T follicular helper cell (primary cell): ENCODE measurements at places on chromosomes 4 and X.

GRCh38 chr4:177385576-177386277, 56.5 kb downstream of the AGA start:
- no peak for DNase-seq

DNA sequence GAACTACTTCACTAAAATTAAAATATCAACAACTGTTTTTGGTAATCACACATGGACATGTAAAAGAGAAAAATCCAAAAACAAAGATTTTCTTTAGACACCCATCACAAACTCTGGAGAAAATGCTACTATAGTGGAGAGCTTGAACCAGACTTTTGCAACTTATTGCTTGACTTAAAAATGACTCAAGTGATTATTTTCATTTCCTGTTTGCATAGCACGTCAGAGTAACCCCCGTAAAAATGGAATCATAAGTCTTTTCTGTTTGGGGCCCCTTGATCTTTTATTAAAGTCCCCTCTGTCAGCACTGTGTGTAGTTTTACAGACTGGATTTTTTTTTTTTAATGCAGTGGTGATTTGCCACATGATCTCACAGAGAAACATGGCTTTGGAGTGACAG, 79.5 kb downstream of the PRKG2 start:
- no peak for DNase-seq

DNA sequence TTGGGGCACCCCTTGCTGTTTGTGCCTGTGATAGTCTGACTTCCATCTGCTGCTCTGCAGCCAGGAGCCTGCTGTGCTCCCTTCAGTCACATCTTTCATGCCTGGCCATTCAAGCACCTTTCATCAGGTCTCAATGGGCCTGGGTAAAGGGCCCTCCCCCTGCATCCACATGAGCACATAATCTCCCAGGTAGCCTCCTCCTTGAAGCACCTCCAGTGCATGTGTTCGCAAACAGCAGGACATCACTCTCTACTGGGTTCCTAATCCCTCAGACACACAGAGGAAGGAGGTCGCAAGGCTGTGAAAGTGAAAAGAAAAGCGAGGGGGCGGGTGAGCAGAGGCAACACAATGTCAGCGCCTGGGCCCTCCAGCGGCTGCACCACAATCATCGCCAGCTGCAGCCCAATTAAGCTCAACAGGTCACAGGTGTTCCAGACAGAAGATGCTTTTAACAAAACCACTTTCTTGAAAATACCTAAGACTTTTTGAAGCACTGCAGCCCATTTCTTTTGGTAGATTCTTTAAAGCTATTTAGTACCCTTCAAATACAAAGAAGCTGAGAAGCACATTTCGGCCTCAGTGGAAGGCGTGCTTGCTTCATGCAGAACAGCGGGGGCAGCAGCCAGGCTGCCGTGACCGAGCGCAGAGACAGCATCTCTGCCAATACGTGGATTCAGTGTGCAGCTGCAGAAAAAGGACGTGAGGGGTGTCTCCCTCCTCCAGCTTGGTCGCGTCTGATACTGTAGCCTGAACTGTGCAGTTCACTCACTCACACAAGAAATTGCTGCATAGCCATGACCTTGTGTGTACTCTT, 92.2 kb upstream of the SPRY1 start:
- no peak for DNase-seq

- DNase-seq, result no peak
These were observed 157.4 kb downstream of the PALLD start for GRCh38 chr4:168654104-168654847.

DNA sequence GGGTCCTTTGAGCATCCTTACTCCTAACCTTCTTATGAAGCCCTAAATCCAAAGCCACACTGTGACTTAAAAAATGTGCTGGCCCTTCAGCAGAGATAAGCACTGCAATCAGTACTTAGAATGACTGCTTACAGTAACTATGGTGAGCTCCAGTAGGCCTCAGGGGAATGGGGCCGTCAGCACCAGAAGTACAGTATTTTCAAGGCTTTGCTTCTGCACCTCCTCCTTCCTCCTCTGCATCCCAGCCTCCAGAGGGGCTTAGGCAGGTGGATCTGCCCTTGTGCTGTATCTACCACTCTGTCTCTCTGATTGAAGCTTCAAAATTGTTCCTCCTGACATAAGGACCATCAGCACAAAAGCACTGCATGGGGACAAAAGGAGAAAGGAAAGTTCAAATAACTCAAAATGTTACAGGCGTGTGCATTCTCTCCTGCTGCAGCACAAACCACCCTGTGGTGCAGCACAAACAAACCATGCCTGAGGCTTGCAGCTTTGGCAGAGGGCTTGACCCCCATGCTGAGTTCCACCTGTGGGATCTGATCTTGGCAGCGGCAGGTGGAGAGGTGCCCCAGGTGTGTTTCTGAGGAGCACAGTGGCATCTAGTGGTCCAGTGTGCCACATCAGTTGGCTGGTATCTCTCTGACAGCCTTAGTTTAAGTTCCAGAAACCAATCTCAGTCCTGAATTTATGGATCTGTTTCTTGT, 164.7 kb downstream of the SOWAHB start:
- DNase-seq, result no peak

GRCh38 chrX:110417128-110417527, 58.5 kb downstream of the RTL9 start:
- no peak for DNase-seq

DNA sequence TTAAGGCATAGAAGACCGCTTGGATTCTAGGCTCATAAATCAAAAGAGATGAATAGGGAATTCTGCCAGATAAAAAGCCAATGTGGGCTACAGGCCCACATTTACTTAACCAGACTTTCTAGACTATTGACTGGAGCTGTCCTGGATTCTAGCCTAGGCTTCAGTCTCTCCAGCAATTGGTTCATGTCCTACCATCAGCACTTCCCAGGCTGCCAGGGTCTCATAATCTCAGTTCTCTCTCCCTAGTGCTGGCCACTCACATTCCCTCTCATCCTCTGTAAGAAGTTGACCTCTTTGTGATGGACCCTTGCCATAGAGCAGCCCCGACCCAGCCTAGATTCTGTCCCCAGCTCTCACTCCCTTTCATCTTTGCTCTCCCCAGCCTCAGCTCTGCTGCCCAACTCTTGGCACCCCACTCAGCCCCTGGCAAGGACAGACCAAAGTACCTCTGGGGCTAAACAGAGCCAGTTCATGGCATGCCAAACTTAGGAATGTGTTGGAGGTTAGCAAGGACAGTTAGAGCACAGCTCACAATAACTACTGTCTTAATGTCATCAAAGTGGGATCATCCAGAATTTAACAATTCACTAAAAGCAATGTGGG, 396.2 kb downstream of the INPP4B start:
- no peak for DNase-seq

DNA sequence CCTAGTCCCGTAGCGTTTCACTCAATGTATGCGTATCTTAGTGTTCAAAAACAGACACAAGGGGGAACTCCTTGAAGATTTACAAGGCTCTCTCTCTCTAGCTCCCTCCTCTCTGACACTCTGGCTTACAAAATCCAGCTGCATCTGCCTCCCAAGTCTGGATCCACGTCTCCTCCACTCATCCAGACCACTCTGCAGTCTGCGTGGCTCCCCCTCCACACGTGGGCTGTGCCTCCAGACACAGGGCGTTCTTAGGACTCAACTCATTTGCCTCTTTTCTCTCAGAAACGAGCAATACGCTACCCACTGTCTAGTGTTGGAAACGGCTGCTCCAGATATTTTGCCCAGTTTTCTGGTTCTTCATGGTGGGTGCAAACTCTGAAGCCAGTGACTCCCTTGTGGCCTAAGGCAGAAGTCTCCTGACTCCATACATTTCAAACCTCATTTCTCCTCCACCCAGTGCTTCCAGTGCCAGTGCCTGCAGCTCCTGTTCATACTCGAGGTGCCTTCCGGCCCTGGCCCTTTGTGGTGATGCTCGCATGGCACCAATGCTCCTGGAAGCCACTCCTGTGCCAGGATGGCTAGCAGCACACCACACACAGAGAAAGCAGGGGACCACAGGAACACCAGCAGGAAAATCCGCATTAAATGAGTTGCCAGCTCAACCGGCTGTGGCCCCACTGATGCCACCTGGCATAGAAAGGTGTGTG, 24.1 kb downstream of the NAT8L start:
- DNase-seq, result no peak

DNA sequence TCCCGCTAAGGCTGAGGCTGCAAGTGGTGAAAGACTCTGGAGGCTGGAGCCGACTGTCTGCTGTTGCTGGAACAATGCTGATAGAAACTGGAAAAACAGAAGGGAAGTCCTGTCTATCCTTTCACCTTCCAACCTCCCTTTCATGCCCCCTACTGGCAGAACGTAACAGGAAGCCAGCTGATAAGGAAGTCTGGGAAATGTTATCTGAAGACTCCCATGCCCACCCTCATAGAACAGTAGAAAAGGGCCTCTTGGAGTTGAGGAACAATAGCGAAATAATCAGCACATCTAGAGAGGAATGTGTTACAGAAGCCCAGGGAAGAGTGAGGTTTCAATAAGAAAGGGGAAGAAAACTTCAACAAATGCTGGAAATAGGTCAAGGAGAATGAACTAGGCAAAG, 117.1 kb upstream of the DKK2 start:
- DNase-seq, result no peak

DNA sequence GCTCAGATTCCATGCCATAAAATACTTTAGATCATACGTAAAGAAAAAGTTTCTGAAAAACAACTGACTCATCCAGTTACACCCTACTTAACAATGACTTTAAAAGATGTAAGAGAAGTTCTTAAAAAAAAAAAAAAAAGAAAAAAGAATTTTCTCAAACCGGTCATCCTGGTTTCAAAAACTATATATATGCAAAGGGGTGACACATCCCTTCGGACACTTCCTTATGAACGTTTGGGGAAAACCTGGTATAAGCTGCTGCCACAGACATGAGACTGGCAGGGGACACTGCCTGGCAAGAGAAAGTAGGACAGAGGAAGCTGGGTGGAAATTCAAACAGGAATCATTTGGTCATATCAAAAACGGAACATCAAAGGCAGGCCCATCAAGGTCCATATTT, 81.2 kb upstream of the PRSS48 start:
- no peak for DNase-seq

- DNase-seq, result no peak
These were observed 734.1 kb downstream of the ADGRL3 start for GRCh38 chr4:61934198-61934597.

DNA sequence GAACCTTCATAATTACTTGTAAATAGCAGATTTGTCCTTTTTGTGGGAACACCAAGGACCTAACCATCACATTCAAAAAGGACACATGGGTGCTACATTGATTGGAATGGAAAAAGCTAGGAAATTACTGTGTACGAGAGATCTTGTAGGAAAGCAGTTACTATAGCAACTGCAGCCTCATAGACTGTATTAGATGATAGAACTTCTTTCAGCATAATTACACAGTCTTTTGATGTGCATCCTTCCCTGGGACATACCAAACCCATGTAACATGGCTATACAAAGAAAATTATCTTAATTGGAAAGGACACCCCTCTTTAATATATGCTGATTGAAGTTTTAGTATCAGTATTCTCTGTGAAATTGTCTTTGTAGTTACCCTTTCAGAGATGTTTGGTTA, 130.7 kb upstream of the CTSO start:
- DNase-seq, result no peak

DNA sequence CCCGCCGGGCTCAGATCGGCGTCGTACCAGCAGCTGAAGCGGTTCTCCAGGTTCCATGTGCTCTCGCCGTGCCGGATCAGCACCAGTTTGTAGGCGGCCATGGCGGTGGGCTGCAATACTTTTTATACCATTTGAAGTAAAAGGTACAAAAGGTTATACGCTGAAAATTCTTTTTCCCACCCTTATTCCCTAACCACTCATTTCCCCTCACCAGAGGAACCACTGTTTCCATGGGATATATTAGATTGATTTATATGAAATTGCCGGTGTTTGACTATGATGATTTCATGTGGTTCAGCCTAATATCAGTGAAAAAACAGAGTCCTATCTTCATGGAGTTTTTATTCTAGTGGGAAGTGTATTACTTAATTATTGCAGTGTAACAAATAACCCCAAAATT, at the start of gene PGAM4:
TSS of gene PGAM4 (minus strand) at position 101 of the 400 bp plus-strand sequence. CDS start at position 101, 0 bp downstream.
- DNase-seq, result no peak

GRCh38 chrX:136736690-136737089, 44.0 kb downstream of the ARHGEF6 start:
- no peak for DNase-seq

GRCh38 chr4:85244638-85245037, 230.3 kb upstream of the ARHGAP24 start:
- no peak for DNase-seq

- no peak for DNase-seq
These were observed 649.5 kb upstream of the TENM3 start for GRCh38 chr4:181593703-181594102.

DNA sequence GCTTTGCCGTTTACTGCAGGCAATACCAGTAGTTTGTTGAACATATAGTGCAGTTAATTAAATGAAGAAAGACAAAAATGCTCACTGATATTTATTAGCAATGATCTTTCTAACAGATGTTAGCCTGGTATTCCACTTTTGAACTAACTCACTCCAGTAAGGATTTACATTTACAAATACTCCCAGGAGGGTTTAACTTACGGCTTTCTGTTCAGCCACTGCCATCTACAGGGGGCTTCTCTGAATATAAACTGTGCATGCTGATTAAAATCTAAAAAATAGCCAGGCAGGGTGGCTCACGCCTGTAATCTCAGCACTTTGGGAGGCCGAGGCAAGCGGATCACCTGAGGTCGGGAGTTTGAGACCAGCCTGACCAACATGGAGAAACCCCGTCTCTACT, 2.2 kb upstream of the SRD5A3 start:
- DNase-seq, result no peak

DNA sequence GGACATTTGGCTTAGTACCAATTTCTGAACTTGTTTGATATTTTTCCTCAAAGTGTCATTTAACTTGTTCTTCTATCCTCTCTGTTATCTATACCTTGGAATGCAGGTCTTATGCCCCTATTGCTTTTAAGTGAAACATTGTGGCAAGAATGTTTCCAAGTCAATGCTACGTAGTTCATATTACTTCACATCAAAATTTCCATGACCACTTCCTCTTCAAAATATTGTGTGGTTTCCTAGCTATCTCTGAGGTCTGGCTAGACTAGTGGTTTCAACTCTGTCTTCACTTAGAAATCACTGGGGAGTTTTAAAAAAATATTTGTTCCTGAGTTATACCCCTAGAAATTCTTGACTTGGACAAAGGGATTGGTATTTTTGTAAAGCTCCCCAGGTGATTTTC, 20.2 kb upstream of the RASGEF1B start:
- DNase-seq, result no peak

DNA sequence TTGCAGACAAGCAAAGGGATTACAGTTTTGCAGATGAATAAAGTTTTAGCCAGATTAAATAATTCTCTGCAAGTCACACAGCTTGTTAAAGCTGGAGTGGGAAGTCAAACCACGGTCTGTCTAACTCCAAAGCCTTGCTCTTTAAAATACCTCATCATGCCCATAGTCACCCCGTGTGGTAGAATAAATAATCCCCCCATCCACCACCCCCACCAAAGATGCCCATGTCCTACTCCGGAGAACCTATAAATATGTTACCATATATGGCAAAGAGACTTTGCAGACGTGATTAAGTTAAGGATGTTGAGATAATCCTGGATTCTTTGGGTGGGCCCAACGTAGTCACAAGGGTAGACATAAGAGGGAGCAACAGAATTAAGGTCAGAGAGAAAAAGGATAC, 118.7 kb downstream of the BEND2 start:
- DNase-seq, result no peak
